ENCODE measurements at places on chromosomes 7 and 10.

- DNase-seq = no peak
Observed at GRCh38 chr7:55438085-55438756, 73.1 kb downstream of the LANCL2 start.

DNA sequence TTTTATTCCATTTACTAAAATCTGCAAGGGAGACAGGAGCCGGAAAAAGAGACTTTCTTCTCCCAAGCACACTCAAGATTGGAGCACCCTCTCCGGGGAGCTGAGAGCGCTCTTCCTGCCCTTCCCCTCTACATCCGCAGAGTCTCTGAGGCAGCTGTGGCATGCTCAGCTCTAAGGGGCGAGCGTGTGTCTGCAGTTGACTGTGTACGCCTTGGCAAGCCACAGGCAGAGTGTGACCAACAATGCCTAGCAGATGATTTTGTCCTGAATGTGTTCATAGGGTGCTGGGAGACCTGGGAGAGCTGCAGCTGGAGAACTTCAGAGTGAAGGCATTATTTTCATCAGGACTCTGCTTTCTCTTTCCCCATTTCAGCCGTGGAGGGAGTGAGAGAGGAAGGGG, 20.7 kb downstream of the MTURN start:
- no peak for DNase-seq

DNA sequence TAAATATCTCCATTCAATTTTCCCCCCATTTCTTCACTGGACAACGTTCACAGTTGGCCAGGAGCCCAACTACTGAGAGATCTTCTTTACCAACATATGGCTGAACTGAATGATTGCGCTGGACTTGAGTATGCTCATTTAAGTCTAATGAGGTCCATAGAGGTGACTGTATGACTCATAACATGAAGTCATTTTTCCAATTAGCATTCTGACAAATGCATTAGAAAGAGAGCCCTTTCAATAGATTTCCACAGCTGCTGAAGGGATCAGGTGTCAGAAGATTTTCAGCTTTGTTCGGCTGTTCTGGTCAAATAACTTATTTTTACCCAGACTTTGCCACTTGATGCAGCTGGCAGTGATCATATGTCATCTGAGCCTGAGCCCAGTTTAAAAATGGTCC, 438.0 kb downstream of the ETV1 start:
- no peak for DNase-seq

GRCh38 chr7:610531-611280, 91.1 kb upstream of the PDGFA start:
- no peak for DNase-seq

DNA sequence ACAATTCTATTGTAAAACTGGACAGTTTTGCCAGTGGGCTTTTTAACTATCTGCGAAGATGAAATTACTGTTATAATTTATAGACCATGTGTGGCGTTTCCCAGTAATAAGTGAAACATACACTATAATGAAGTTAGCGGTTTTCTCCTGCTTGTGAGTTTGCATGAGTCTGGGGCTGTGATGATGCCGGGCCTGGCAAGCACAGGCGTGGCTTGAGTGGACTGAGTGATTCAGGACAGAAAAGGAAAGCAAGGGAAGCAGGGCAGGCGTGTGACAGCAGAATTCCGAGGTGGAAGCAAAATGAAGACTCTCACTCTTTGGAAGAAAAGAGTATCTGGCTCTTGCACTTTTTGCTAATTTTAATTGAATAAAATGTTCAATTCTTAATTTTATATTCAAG, 90.5 kb downstream of the CUL1 start:
- DNase-seq = no peak

Data from activated T-helper 2 cell treated with anti-CD3 and anti-CD28 coated beads, Interferon-gamma antibody, Interleukin-2, Interleukin-4, amounts not matched to agents 10 μg/mL and 5 μg/mL and 100 μg/mL, durations not matched to agents 14 hours and 24 hours and 36 hours (primary cell).